Activated B cell treated with CpG ODN at 0.5 μM for 24 hours (primary cell): ENCODE measurements at places on chromosomes 6 and 20.

GRCh38 chr6:157811476-157812173 lies 11.4 kb upstream of the SNX9 start:
- no peak for DNase-seq

DNA sequence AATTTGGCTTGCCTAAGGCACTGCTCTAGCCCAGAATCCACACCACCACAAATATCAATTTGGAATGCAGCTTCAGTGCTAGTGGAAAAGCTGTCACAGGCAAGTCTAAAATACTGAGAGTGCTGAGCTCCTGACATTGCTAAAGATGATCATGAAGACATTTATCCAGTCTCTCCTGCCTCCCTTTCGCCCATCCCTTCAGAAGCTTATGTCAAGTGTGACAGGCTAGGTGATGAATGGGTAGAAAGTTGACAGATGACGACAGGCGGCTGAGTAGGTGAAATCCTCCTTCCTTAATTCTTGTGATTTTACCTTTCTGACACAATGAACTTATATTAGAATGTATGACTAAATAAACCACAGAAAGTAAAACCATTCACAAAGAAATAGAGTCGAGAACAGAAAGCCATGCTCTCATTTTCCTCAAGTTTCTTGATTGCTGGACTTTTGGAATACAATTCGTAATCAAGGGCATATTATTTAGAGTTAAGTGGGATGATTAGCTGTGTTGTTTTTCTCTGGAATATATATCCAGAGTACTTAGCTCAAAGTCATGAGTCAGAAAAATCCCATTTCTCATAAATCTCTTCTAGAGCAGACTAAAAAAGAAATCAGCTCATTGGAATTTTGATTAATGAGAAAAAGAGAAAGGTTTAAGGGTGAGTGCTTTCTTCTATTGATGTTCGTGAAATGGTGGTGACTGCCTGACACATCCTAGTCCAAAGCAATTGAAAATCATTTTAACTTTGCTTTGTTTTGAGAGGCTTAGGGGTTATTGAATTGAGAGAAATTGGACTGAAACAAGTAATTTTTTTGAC lies 1228.2 kb upstream of the CITED2 start:
- no peak for DNase-seq

- no peak for DNase-seq
Observed at GRCh38 chr20:2619961-2620595, 32.4 kb upstream of the NOP56 start.

DNA sequence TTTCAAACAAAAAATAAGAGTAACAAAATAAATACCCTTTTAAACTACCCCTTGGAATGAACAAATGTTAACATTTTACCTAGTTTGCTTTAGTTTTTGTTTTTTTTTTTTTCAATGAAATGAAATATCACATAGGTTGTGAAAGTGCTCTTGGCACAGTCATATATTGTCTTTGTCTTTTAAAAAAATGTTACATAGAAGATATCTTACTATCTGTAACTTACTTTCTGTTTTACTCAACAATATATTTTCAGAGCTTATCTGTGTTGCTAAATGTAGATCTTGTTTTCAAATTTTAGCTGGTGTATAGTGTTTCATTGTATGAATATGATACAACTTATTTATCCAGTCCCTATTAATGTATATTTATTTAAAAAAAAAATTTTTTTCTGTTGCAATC lies 8.6 kb downstream of the CEP57L1 start:
- no peak for DNase-seq

DNA sequence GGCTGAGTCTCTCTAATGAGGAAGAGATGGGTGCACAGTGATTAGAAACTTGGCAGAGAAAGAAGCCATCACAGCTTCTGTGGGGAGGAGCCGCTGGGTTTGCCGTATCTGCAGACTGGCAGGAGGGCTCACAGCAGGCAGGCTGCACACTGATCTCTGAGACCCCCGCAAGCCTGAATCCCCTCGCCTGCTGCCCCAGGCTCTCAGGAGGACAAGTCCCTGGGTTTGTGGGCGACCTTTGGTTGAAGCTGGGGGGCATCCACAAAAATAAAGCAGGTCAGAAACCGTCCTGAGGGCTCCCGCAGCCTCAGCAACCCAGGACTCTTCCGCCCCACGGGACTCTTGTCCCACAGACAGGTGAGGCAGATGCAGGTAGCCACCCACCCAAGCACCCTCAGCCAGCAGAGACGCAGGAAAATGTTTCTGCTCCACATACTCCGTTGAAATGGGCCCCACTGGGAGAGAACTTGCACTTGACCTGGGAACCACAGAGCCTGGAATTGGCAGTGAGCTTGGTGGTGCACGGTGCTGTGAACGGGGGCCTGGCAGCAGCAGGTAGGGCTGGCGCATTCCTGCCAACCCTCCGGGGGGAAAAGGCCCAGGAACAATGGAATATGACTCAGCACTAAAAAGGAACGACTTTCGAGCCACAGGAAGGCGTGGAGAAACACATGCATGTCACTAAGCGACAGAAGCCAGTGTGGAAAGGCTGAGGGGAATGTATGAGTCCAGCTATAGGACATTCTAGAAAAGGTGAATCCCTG lies 89.9 kb downstream of the YTHDF1 start:
- DNase-seq, result no peak

DNA sequence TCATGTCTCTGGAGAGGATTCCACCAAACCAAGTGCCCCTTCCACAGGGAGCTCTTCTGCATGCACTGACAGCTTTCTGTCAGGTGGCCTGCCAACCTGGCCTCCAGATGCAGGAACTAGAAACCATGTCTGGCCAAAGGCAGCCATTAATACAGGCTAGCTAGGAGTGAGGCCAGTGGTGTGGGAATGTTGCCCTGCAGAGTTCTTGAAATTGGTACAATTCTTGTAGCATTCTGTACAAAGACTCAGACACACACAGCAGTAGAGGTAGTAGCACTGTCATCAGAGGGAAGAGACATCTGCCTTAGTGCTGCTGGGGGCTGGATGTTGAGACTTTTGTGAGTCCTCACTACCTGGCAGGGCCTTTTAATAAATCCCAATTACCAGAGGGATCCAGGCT lies 48.8 kb downstream of the RNF24 start:
- no peak for DNase-seq

DNA sequence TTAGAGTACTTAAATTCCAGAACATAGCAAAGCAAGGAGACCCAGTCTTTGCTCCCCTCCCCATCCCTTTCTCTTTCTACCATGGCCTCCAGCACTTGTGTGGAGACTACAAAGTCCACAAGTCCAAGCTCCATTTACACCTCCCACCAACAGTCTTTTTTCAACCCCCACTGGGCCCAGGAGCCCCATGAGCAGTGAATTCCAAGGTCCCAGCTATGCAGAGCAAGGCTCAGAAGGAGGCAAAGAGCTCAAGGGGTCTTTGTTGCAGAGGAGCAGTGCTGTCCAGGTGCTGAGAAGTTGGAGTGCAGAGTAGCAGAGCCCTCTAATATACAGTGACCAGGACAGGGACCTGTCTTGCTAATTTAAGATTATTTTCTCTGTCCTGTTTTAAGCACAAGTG lies 9.0 kb downstream of the PAK5 start:
- no peak for DNase-seq

DNA sequence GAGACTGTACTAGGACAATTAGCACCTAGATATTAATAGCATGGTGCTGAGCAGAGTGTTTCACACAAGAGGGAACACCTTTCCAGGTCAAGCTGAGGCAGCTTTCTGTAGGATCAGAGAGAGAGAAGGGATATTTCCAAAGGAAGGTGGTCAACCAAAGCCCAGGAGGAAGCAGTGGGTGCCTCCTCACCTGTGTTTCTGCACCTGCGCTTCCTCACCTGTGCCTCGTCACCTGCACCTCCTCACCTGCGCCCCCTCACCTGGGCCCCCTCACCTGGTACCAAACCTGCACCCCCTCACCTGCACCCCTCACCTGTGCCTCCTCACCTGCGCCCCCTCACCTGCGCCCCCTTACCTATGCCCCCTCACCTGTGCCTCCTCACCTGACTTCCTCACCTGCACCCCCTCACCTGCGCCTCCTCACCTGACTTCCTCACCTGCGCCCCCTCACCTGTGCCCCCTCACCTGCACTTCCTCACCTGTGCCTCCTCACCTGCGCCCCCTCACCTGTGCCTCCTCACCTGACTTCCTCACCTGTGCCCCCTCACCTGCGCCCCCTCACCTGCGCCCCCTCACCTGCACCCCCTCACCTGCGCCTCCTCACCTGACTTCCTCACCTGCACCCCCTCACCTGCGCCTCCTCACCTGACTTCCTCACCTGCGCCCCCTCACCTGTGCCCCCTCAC lies 67.9 kb downstream of the TTLL2 start:
- DNase-seq, result no peak
